ENCODE measurements at places on chromosomes 3 and 15.
A peak's percentile ranks its signal among the peaks of the same experiment; 100 is the strongest.

DNA sequence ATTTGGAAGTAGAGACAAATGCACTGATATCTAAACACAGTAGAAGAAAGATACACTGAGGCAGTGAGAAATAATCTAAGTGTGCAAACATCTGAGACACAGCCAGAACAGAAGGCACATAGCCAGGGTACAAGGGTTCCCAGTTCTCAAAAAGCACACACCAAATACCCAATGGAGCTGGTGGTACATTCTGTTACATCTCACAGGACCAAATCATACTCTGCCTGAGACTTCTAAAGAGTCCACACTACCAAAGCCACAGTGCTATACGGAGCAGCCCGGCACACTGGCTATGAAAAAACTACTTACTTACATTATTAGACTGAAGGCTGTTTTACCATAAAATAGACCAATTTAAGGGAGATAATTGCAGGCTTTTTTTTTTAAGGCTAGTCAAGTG lies 19.3 kb downstream of the CLPX start:
- peaks cover 15% of the 10 kb centered on the region for H3K36me3 ChIP-seq
- H3K27me3 ChIP-seq = no peaks in the 10 kb centered on the region
- DNase-seq = no peak
- no peak overlapping the region for H3K4me3 ChIP-seq
- H3K4me1 ChIP-seq = no peaks in the 10 kb centered on the region

DNA sequence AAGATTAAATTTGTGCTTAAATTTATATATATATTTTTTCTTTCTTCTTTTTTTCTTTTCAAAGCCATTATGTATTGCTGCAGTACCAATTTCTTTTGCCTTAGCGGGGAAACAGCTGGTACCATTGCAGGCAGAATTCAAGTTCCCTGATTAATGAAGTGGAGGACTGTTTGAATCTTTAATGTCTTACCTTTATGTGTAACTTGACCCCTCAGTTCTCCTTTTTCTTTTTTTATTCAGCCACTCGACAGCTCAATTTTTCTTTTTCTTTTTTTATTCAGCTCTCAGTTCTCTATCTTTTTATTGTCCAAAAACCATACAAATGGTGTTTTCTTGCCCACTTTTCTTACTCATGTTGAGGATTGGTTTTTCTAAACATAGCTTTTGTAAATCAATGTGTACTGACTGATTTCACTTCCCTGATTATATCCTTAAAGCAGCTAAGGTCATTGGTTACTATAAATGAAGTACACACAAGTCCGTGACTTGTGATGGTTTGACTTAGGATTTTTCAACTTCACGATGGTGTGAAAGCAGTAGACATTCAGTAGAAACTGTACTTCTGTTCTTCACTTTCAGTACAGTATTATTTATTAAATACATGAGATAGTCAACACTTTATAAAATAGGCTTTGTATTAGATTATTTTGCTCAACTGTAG lies 22.8 kb downstream of the ATP2C1 start:
- H3K4me1 ChIP-seq = peaks cover 20% of the 10 kb centered on the region
- peaks cover 20% of the 10 kb centered on the region for H3K36me3 ChIP-seq
- no peaks in the 10 kb centered on the region for H3K27me3 ChIP-seq
- DNase-seq = no peak
- H3K27ac ChIP-seq = no peak overlapping the region

- H3K4me3 ChIP-seq = no peak overlapping the region
- no peak overlapping the region for H3K27ac ChIP-seq
- DNase-seq = no peak
- H3K36me3 ChIP-seq = no peaks in the 10 kb centered on the region
Measured at GRCh38 chr3:179837374-179837773, 184.5 kb downstream of the USP13 start.

- no peaks in the 10 kb centered on the region for H3K27me3 ChIP-seq
- H3K4me1 ChIP-seq = peaks cover 26% of the 10 kb centered on the region
- DNase-seq = no peak
- no peak overlapping the region for H3K27ac ChIP-seq
Measured at GRCh38 chr3:119304201-119304713, 10.1 kb downstream of the ARHGAP31 start.

DNA sequence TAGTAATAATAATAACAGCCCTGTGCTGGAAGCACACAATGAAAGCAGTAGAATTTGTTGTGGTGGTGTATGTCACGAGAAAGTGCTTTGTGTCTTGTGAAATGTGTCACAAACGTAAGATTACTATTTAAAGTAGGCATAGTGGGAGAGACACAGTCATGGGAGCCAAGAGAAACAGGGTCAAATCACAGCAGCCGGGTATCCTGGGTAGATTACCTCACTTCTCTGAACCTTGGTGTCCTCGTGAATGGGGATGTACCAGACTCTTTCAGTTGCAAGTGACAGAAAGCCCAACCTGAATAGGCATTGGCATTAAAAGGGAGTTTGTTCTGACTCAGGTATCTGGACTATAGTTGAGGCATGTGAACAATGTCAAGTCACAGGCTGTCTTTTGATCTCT lies 29.1 kb upstream of the SRGAP3 start:
- peaks cover 1% of the 10 kb centered on the region for H3K27me3 ChIP-seq
- H3K4me3 ChIP-seq = no peak overlapping the region
- no peak for DNase-seq

DNA sequence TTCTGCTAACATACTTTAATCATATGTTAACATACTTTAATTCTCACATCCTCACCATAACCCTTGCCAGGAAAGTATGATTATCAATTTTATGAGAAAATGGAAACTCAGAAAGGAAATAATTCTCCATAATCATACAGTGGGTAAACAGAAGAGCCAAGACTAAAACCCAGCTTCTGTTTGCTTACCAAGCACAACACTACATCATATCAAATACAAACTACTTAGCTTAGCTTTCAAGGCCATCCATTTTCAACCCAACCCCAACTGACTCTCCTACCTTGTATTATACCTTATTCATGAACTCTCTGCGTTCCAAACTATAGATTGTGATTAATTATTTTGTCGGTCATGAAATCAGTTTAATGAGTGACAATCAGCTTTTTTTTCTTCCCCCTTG lies 9.0 kb downstream of the ZNF148 start:
- H3K4me1 ChIP-seq = peaks cover 63% of the 10 kb centered on the region
- no peaks in the 10 kb centered on the region for H3K36me3 ChIP-seq
- DNase-seq = no peak

- no peak overlapping the region for H3K4me3 ChIP-seq
- H3K27me3 ChIP-seq = peaks cover 2% of the 10 kb centered on the region
- no peak overlapping the region for H3K27ac ChIP-seq
- DNase-seq = no peak
- no peaks in the 10 kb centered on the region for H3K36me3 ChIP-seq
- no peaks in the 10 kb centered on the region for H3K4me1 ChIP-seq
Measured at GRCh38 chr15:68614286-68615035, 35.7 kb downstream of the CORO2B start.

GRCh38 chr3:151962352-151962751 lies 88.9 kb downstream of the SUCNR1 start:
- H3K27ac ChIP-seq = no peak overlapping the region
- H3K4me3 ChIP-seq = no peak overlapping the region
- H3K36me3 ChIP-seq = no peaks in the 10 kb centered on the region
- no peaks in the 10 kb centered on the region for H3K4me1 ChIP-seq
- DNase-seq = no peak

GRCh38 chr3:35393901-35394799 lies 245.2 kb upstream of the ARPP21 start:
- no peaks in the 10 kb centered on the region for H3K4me1 ChIP-seq
- no peak overlapping the region for H3K4me3 ChIP-seq
- DNase-seq = no peak
- H3K27me3 ChIP-seq = no peaks in the 10 kb centered on the region
- H3K36me3 ChIP-seq = no peaks in the 10 kb centered on the region

- no peak overlapping the region for H3K27ac ChIP-seq
- H3K4me1 ChIP-seq = peaks cover 19% of the 10 kb centered on the region
- DNase-seq = peak; percentile 25
- no peak overlapping the region for H3K4me3 ChIP-seq
- no peaks in the 10 kb centered on the region for H3K36me3 ChIP-seq
Measured at GRCh38 chr3:108388136-108389132, 92.1 kb downstream of the HHLA2 start.

DNA sequence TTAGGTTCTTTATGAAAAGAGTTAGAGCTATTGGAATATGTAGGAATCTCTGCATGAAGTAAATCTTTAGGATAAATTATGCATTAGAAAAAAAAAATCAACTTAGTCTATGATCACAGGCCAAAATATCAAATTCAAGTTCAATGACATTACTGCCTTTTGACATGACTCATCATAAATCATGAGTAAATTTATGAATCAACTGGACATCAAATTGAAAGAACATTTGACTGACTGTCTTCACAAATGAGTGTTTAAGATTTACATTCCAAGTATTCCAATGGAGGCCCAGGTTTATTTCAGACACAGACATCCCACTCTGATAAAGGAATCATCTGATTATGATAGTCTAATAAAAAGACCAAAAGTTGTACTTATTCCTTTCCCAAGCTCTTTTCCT lies 192.8 kb upstream of the TTC14 start:
- H3K4me3 ChIP-seq = no peak overlapping the region
- no peaks in the 10 kb centered on the region for H3K36me3 ChIP-seq
- no peak for DNase-seq
- no peaks in the 10 kb centered on the region for H3K4me1 ChIP-seq
- H3K27ac ChIP-seq = no peak overlapping the region

- peaks cover 8% of the 10 kb centered on the region for H3K4me1 ChIP-seq
- no peak overlapping the region for H3K27ac ChIP-seq
- H3K4me3 ChIP-seq = no peak overlapping the region
- H3K36me3 ChIP-seq = no peaks in the 10 kb centered on the region
- H3K27me3 ChIP-seq = no peaks in the 10 kb centered on the region
Measured at GRCh38 chr15:79003301-79003700, 58.5 kb upstream of the CTSH start.

DNA sequence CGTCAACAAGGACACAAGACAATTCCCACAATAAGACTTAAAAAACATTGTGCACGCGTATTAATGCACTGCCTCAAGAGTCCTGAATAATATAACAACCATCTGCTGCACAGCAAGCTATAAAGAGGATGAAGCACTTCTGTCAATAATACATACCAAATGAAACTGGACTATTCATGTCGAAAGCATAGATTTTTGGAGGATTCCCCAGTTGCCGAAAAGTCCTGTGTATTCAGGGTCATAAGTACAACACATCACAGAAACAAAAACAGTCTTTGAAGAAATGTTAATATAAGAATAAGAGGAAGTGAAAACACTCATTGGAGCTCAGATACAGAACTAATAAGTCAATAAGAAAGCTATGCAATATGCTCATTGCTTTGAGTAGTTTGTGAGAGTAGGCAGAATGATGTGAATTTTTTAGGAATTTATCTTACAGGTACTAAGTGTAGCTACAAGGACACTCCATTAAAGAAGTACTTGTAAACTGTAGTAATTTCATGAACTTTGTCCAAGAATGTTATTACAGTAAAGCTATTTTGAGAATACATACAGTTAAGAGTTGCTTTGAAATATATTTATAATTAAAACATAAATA lies 31.6 kb downstream of the CBLB start:
- H3K4me1 ChIP-seq = peaks cover 69% of the 10 kb centered on the region
- H3K27ac ChIP-seq = peak overlapping the region; percentile 80
- H3K4me3 ChIP-seq = peak overlapping the region; percentile 58
- DNase-seq = no peak
- H3K36me3 ChIP-seq = peaks cover 52% of the 10 kb centered on the region

- H3K36me3 ChIP-seq = no peaks in the 10 kb centered on the region
- H3K27ac ChIP-seq = no peak overlapping the region
- H3K4me1 ChIP-seq = no peaks in the 10 kb centered on the region
- DNase-seq = no peak
- no peak overlapping the region for H3K4me3 ChIP-seq
Measured at GRCh38 chr3:133868186-133868585, 27.5 kb downstream of the RAB6B start.

DNA sequence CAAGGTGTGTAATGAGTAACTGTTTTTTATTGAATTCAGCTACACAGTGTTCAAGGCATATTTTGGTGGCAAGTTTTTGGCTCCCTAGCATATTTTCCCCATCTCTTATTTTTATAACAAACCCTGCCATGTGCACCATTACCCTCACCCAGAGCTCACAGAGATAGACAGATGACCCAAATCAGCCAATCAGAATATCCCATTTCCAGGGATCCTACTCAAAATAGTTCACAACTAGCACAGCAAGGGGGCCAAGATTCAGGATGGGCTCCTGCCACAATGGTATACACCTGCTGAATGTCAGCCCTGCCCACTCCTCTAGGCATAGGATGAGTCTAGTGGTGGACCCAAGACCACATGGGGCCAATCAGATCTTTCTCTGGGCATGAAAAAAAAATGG lies 78.8 kb upstream of the SETMAR start:
- DNase-seq = no peak
- H3K27ac ChIP-seq = no peak overlapping the region
- H3K36me3 ChIP-seq = no peaks in the 10 kb centered on the region
- H3K27me3 ChIP-seq = no peaks in the 10 kb centered on the region

- H3K36me3 ChIP-seq = no peaks in the 10 kb centered on the region
- H3K4me1 ChIP-seq = peaks cover 12% of the 10 kb centered on the region
- peaks cover 5% of the 10 kb centered on the region for H3K27me3 ChIP-seq
- H3K4me3 ChIP-seq = no peak overlapping the region
Measured at GRCh38 chr3:108415661-108416060, 94.7 kb downstream of the MYH15 start.

DNA sequence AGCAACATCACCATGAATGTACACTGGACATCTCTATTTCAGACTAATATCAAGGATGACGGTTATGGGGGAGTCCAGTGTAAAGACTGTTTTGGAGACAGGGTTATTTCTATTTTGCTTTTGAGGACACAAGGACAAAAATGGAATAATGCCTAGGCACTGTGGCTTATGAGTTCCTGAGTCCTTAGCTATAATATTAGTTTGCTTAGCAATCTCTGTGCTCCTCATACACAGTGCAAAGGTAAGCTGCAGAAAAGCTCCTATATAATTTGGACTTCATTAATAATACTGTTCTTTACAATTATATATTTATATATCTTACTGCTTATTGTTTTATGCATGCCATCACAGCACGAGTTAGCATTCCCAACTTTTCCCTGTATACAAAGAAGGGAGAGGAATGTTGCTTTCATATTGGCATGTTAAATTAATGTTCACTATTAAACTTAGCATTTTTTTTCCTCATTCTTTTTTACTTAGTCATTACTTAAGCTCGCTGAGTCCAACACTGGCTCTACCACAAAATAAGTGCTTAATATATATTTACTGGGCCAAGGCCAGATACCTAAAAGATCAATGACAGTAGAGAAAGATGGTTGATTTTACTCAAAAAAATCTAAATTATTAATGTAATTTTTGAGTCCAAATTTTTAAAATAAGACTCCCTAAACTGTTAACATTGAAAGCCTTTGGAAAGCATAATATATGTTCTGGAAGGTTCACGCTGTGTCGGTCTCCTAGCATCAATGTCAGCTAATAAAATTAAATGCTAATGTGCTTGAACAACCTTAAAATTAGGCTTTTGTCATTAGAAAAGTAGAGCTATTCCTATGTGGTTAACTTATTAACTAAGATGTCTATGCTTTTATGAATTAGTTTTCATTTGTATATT lies 13.8 kb downstream of the THBS1 start:
- no peak overlapping the region for H3K27ac ChIP-seq
- no peaks in the 10 kb centered on the region for H3K36me3 ChIP-seq
- H3K4me3 ChIP-seq = no peak overlapping the region
- no peaks in the 10 kb centered on the region for H3K27me3 ChIP-seq
- peaks cover 8% of the 10 kb centered on the region for H3K4me1 ChIP-seq
- DNase-seq = no peak

Measured in activated CD4-positive, alpha-beta memory T cell treated with anti-CD3 and anti-CD28 coated beads for 36 hours (primary cell).